ENCODE measurements at places on chromosomes 4 and X.

DNA sequence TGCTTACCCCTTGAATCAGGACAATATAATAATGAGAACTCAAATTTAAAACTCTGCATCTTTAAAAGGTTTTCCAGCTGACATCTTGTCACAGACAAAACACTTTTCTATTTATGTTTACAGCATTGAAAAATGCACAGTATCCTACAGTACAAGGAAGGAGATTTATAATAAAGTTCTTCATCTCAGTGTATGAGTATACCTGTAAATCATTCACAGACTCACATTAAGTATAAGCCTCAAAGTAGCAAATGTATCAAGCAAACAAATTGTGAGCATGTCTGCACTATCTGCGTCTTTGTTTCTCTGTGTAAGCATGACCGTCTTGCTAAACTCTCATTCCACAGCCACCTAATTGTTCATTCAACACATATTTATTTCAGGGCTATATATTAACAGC, 52.8 kb downstream of the PPP1R2C start:
- DNase-seq: no peak

DNA sequence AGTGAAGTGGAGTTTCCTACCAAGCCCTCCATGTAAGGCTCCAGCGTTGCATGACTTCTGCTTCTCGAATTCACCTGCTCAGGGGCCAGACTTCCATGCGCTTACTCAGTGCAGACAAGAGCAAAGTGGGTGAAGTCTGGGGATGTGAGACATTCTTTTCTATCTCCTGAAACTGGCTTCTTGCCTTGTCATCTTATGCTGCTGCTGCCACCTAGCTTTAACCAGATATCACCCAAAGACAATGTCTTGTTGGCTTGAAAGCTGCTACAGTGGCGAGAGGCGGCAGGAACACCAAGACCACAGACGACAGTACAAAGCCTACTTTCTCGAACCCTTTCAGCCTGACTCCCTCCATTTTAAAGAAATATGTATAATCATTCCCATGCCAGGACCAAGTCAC, 103.6 kb upstream of the ADGRG2 start:
- no peak for DNase-seq

- no peak for DNase-seq
Measured at GRCh38 chr4:24557026-24558025, 27.0 kb downstream of the DHX15 start.

DNA sequence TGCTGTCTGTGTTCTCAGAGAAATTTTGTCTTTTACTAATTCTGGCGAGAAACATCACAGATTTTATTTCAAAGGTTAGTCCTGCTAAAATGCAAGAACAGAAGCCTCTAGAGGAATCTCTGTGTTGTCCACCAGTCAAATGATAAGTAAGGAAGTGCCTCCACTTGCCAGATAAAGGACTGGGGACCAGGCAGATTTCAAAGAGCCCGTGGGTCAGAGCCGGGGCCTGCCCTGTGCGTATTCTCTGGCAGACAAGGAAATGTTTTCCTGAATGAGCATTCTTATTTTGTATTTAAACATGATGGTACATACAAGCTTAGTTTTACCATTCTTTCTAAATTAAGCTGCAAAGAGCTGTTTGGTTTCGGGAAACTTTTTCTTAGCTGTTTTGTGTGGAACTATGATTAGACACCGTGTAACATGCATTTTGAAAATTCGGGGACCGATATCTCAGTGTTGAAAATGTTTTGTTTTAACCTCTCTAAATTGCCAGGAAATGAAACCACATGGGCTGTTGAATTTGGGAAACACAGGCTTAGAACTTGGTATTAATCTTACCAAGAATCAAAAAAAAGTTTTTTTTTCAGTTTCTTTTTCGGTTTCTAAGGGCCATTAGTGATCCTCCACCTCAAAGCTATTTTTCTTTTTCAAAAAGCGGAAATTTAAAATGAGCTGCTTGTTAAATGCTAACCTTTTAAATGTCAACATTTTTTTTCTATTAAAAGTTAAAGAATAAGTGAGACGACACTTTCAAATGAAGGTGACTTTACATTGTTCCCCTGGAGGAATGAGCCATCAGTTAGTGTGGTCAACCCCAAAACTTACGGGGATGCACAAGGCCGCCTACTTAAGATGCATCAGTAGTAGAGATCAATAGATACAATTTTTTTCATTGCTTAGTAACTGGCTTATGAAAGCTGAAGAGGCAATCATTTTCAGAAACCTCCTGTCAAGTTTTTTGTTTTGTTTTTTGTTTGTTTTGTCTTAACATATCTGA, 89.6 kb upstream of the MTM1 start:
- DNase-seq: no peak

- no peak for DNase-seq
Measured at GRCh38 chrX:81301877-81302276, 100.0 kb downstream of the SH3BGRL start.

Measured in AG04449 (cell line).